IMR-90 (cell line): ENCODE measurements at places on chromosomes 7 and 10. TPM values are rescaled to one million over a fixed set of nuclear protein-coding genes. Genes with fewer than 3 reads are reported as not detected.

DNA sequence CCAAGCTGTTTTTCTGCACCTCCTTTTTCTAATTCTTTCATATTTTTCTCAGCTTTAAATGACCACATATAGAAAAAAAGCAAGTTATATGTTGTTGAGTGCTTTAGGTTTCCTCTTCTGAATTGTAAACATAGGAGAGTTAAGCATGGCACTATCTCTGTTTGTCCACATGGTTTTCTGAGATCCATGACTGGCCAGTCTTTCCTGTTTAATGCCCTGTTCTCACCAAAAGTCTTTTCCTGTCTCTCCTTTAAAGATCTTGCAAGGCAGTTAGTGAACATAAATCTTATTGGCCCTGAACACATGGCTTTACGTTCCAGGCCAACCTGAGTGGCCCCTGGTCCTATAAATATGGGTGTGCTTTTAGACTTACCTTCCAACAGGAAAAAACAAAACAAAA lies 19.4 kb downstream of the TRPV5 start:
- no peaks in the 10 kb centered on the region for H3K36me3 ChIP-seq
- no peaks in the 10 kb centered on the region for H3K27me3 ChIP-seq
- DNase-seq = no peak
- no peak overlapping the region for H3K4me3 ChIP-seq
- no peak overlapping the region for H3K27ac ChIP-seq

DNA sequence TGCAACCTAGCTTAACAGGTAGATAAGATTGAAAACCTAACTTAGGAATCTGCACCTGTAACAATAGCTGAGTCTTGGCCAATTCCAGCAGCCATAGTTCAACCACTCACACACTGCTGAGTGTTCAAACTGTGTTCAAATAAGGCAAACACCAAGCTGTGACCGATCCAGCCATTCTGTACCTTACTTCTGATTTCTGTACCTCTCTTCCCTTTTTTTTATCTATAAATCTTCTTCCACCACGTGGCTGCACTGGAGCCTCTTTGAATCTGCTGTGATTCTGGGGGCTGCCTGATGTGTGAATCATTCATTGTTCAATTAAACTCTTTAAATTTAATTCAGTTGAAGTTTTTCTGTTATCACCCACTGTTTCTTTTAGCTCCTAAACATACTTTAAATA lies 15.7 kb upstream of the FOXL3 start:
- no peak overlapping the region for H3K27ac ChIP-seq
- H3K4me1 ChIP-seq = no peaks in the 10 kb centered on the region
- no peak overlapping the region for H3K4me3 ChIP-seq
- peaks cover 8% of the 10 kb centered on the region for H3K27me3 ChIP-seq
- no peak for DNase-seq
- H3K36me3 ChIP-seq = no peaks in the 10 kb centered on the region

GRCh38 chr7:66950763-66951162 lies 29.7 kb downstream of the TMEM248 start:
- no peak overlapping the region for H3K4me3 ChIP-seq
- no peaks in the 10 kb centered on the region for H3K27me3 ChIP-seq
- H3K36me3 ChIP-seq = peaks cover 53% of the 10 kb centered on the region

GRCh38 chr7:139855498-139856270 lies 26.6 kb downstream of the TBXAS1 start:
- H3K4me3 ChIP-seq = no peak overlapping the region
- H3K4me1 ChIP-seq = peaks cover 13% of the 10 kb centered on the region
- H3K36me3 ChIP-seq = no peaks in the 10 kb centered on the region; the same call in 1 of the 2 replicates
- no peaks in the 10 kb centered on the region for H3K27me3 ChIP-seq
- DNase-seq = no peak

DNA sequence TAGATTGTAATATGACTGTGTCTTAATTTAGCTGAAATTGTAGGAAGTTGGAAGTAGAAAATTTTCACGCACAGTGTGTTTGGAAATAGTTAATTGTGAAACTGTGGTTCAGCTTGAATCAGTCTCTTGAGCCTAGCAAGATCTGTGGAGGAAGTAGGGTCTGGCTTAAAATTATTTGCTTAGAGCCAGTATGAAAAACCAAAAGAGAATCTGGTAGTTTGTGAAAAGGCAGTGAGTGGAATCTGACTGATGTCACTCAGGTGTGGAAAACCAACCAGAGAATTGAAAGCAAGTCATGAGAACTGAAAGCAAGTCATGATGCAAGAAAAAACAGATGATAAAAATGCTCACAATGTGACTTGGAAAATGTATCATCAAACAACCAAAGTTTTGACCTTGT lies 11.5 kb downstream of the LIPJ start:
- no peaks in the 10 kb centered on the region for H3K36me3 ChIP-seq
- DNase-seq = no peak
- H3K27me3 ChIP-seq = no peaks in the 10 kb centered on the region
- H3K4me3 ChIP-seq = no peak overlapping the region
- no peak overlapping the region for H3K27ac ChIP-seq
- H3K4me1 ChIP-seq = no peaks in the 10 kb centered on the region

DNA sequence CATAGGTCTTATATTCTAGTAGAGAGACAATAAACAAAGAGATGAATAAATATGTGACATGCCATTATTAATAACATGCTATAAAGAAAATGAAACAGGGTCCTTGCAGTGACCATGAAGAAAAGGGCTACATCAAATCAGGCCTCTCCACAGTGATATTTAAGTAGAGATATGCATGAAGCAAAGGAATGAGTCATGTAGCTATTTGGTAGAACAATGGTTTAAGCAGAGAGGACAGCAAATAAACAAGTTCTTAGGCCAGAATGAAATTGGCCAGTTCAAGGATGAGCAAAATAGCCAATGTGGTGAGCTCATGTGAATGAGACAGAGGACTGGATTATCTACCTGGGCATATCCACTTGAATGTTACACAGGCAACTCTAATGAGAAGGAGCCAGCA lies 172.2 kb upstream of the FERD3L start:
- peak; percentile 9 for DNase-seq
- no peak overlapping the region for H3K27ac ChIP-seq
- no peaks in the 10 kb centered on the region for H3K36me3 ChIP-seq
- no peaks in the 10 kb centered on the region for H3K27me3 ChIP-seq

DNA sequence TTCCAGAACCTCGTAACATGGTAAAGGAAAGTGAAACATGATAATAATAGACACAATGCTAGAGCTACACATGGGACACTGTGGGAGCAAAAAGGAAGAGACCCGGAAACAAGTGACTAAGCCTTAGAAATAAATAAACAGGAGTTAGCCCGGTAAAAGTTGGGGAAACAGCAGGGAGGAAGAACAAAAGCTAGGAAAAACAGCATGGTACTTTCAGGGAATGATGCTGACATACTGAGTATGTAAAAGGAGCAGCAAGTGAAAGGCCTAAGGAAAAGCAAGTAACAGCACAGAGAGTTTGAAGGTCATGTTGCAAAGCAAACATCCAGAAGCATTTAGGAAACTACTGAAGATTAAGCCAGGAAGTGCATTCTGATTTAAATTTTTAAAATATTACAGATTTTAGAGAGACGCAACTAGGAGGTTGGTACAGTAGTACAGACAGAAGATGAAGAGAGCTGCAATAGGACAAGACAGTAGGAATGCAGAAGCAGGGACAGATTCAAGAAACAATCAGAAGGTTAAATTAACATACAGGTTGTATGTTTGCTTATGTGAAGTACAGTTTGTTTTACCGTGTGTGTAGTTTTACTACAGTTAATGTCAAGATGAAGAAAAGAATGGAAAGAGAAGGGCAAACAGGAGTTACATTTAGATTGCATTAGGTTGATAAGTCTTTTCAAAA lies 63.7 kb downstream of the ARHGAP12 start:
- H3K4me3 ChIP-seq = peak overlapping the region; percentile 22; the same call in 1 of the 2 replicates
- no peaks in the 10 kb centered on the region for H3K27me3 ChIP-seq
- peak; percentile 54 for DNase-seq

SYNPO2L gene
- polyA plus RNA-seq = 0.62 and 0.75 TPM in 2 replicates

DNA sequence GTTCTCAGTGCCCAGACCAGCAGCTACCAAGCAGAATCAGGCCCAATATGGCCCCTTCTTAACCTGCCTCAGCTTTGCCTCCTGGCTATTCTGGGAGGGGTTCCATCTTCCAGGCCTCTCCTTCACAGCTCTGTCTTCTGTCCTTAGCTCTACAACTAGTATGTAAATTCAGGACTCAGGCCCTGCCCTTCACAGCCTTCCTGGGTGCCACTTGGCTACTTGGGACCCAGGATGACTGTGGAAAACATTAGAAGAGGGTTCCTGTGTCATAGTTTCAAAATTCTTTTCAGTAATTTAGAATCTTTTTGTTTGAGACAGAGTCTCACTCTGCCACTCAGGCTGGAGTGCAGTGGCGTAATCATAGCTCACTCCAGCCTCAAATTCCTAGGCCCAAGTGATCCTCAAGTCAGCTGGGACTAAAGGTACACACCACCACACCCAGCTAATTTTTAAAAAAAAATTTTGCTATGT lies 33.2 kb upstream of the PAPSS2 start:
- H3K27ac ChIP-seq = no peak overlapping the region
- no peak overlapping the region for H3K4me3 ChIP-seq
- no peaks in the 10 kb centered on the region for H3K4me1 ChIP-seq

GALNT17 gene
- not detected in 2 replicates for polyA plus RNA-seq

DNA sequence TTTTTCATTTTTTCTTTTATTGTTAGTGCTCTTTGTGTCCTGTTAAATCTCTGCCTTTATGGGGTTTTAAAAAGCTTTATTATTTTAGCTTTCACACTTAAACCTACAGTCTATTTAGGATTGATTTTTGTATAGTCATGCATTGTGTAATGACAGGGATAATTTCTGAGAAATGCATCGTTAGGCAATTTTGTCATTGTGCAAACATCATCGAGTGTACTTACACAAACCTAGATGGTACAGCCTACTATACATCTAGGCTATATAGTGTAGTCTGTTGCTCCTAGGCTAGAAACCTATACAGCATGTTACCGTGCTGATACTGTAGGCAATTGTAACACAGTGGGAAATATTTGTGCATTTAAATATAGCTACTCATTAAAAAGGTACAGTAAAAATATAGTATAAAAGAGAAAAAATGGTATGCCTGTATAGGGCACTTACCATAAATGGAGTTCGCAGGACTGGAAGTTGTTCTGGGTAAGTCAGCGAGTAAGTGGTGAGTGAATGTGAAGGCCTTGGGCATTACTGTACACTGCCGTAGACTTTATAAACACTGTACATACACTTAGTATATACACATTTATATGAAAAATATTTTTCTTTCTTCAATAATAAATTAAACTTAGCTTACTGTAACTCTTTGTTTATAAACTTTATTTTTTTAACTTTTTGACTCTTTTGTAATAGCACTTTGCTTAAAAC lies 16.0 kb downstream of the UBE2D1 start:
- H3K4me1 ChIP-seq = peaks cover 6% of the 10 kb centered on the region
- H3K27me3 ChIP-seq = no peaks in the 10 kb centered on the region
- no peaks in the 10 kb centered on the region for H3K36me3 ChIP-seq
- no peak overlapping the region for H3K4me3 ChIP-seq

- H3K4me1 ChIP-seq = peaks cover 14% of the 10 kb centered on the region
- DNase-seq = no peak
- H3K4me3 ChIP-seq = no peak overlapping the region
- H3K27me3 ChIP-seq = no peaks in the 10 kb centered on the region
Observed at GRCh38 chr7:98420966-98421612, 20.2 kb upstream of the BAIAP2L1 start.

DNA sequence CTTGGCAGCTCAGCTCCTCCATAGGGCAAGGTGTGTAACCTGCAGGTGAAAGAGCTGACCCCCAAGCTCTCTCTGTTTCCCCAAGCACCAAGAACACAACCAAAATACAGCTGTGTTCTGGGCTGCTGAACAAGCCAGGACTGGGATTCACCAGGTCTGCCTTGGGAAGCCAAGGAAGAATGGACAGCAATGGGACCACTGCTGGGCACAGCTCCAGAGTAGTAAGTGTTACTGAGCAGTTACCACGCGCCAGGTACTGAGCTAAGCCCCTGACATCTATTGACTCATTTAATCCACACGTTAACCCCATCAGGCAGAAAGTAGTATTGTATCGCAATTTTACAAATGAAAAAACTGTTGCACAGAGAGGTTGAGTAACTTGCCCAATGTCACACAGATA lies 168.3 kb downstream of the GRID1 start:
- H3K4me3 ChIP-seq = no peak overlapping the region
- no peaks in the 10 kb centered on the region for H3K4me1 ChIP-seq
- H3K36me3 ChIP-seq = no peaks in the 10 kb centered on the region

GRCh38 chr10:58544135-58544534 lies 31.5 kb downstream of the BICC1 start:
- H3K4me1 ChIP-seq = 0 out of 2 replicates have a peak, but pooled peaks cover 3% of the 10 kb centered on the region
- H3K4me3 ChIP-seq = no peak overlapping the region
- no peak for DNase-seq

GRCh38 chr7:16980539-16980938 lies 98.8 kb upstream of the AGR3 start:
- no peak overlapping the region for H3K4me3 ChIP-seq
- H3K27ac ChIP-seq = no peak overlapping the region
- no peak for DNase-seq
- no peaks in the 10 kb centered on the region for H3K27me3 ChIP-seq
- peaks cover 6% of the 10 kb centered on the region for H3K4me1 ChIP-seq
- H3K36me3 ChIP-seq = no peaks in the 10 kb centered on the region

- no peaks in the 10 kb centered on the region for H3K4me1 ChIP-seq
- DNase-seq = no peak
- H3K36me3 ChIP-seq = no peaks in the 10 kb centered on the region
- H3K27ac ChIP-seq = no peak overlapping the region
Observed at GRCh38 chr10:132851451-132851850, 65.5 kb upstream of the NKX6-2 start.

DNA sequence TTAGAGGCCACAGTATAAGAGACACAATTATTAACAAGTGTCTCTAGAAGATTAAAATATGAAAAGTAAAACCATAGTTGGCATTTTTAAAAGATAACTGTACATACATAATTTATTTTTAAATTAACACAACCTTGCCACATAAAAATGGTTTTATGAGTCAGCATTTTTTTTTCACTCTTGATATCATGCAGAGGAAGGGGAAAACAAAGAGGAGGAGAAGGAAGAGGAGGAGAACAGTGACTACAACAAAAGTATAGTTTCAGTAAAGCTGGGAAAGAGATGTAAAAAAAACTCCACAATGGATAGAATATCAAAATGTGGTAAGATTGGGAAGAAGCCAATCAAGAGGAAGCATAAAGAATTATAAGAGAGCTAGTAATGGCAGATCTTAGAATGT lies 34.0 kb downstream of the CH25H start:
- no peak overlapping the region for H3K4me3 ChIP-seq
- no peak for DNase-seq
- no peak overlapping the region for H3K27ac ChIP-seq

GRCh38 chr10:129765664-129766550 lies 198.2 kb downstream of the EBF3 start:
- H3K27me3 ChIP-seq = no peaks in the 10 kb centered on the region
- H3K4me3 ChIP-seq = no peak overlapping the region
- no peaks in the 10 kb centered on the region for H3K36me3 ChIP-seq
- no peak overlapping the region for H3K27ac ChIP-seq
- no peaks in the 10 kb centered on the region for H3K4me1 ChIP-seq

- peak; percentile 44 for DNase-seq
- no peaks in the 10 kb centered on the region for H3K27me3 ChIP-seq
- no peak overlapping the region for H3K27ac ChIP-seq
- H3K4me1 ChIP-seq = peaks cover 30% of the 10 kb centered on the region
Observed at GRCh38 chr7:151244196-151244840, 4.2 kb downstream of the SMARCD3 start.

- H3K4me1 ChIP-seq = peaks cover 4% of the 10 kb centered on the region; the same call in 1 of the 2 replicates
- peaks cover 93% of the 10 kb centered on the region for H3K27me3 ChIP-seq
- H3K36me3 ChIP-seq = no peaks in the 10 kb centered on the region
- DNase-seq = peak; percentile 46
Observed at GRCh38 chr10:99532687-99533495, at the start of gene NKX2-3. Gene NKX2-3 (plus strand): TSS chr10:99532942. CDS start chr10:99533132, 190 bp downstream.
